ENCODE measurements at places on chromosomes 11 and 22.

- no peak for DNase-seq
Observed at GRCh38 chr11:75565221-75565814, 3.3 kb downstream of the SERPINH1 start.

DNA sequence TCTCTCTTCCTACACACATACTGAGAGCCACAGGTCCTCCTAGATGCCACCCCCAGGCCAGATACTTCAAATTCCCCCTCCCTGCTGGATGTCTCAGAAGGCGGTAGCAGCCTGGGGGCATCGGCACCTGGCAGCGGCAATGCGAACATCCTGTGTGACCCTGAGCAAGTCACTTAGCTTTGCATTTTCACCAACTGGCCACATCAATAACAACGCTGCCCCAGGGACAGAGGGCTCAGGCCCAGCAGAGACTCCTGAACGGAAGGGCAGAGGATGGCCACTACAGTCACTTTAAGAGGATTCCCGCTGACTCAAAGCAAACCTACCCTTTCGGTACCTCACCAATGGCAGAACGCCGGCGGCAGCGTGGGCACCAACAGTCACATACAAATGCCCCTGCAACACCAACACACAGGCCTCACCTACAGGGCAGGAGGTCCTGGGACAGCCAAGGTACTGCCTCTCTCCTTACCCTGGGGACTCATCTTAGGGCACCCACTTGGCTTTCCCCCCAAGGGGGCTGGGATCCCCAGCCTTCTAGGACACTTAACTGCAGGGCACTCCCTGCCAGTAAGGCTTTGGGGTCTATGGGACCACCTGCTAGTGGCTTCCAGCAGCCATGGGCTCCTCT is 1.6 kb downstream of the LMO1 start:
- no peak for DNase-seq

- DNase-seq = peak; percentile 94
Observed at GRCh38 chr11:4607781-4608666, at the start of gene TRIM68. TSS of gene TRIM68 (minus strand) at chr11:4608231. CDS start at chr11:4605504, 2,727 bp downstream.

GRCh38 chr22:47627556-47628253 is 865.3 kb downstream of the TBC1D22A start:
- DNase-seq = no peak

DNA sequence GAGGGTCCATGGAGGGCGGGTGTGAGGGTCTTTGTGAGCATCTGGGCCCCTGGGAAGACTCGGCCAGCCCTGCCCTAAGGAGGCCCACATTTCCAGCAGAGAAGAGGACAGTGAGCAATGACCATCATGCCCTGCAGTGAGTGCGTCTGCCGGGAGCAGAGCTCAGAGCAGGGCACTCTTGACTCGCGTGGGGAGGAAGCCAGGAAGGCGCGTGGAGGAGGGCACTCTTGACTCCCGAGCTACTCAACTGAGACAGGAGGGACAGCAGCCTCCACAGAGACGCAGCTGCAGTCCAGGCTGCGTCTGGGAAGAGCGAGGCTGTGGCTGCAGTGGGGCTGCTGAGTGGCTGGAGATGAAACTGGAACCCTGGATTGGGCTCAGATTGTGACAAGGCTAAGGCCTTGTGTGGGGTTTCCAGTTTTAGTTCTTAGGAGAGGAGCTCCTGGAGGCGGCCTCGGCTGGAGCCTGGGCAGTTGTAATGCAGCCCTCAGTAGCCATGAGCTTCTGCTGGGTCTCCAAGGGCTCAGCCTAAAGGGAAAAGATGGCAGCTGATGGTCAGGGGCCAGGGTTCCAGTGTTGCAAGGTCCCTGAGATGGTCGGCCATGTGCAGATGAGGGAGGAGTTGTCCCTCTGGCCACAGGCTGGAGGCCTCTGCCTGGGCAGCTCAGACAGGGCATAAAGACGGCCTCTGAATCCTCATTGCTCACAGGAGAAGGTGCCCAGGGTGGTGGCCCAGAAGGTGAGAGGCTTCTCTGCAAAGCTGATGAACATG is 264.7 kb upstream of the B3GAT1 start:
- no peak for DNase-seq
